ENCODE measurements at places on chromosomes 1 and 21. TPM values are rescaled to one million over a fixed set of nuclear protein-coding genes. Genes with fewer than 3 reads are reported as not detected.

DNA sequence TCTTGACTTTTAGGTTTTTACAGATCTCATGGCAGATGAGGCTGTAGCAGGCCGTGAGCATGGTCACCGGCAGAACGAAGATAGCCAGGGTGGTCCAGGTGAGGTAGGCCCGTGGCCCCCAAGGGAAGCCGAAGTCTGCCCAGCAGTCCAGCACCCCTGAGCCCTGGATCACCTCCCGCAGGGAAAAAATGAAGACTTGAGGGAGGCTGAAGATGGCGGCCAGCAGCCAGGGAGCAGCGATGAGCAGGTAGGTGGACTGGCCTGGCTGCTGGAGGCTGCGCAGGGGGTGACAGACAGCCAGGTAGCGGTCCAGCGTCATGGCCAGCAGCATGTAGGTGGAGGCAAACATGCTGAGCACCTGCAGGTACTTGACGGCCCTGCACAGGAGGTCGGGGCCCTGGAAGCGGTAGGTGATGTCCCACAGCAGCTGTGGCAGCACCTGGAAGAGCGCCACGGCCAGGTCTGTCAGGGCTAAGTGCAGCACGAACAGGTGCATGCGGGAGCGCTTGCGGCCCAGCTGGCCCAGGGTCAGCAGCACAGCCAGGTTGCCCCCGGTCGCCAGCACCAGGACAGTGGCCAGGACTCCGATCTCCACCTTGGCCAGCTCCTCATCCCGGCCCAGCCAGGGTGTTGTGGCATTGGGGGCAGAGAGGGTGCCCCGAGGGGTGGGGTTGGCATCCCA, 856 bp downstream of the AVPR1B start:
- no peak overlapping the region for H3K27ac ChIP-seq
- no peaks in the 10 kb centered on the region for H3K4me1 ChIP-seq
- no peak overlapping the region for H3K4me3 ChIP-seq
- peaks cover 21% of the 10 kb centered on the region for H3K27me3 ChIP-seq

DNA sequence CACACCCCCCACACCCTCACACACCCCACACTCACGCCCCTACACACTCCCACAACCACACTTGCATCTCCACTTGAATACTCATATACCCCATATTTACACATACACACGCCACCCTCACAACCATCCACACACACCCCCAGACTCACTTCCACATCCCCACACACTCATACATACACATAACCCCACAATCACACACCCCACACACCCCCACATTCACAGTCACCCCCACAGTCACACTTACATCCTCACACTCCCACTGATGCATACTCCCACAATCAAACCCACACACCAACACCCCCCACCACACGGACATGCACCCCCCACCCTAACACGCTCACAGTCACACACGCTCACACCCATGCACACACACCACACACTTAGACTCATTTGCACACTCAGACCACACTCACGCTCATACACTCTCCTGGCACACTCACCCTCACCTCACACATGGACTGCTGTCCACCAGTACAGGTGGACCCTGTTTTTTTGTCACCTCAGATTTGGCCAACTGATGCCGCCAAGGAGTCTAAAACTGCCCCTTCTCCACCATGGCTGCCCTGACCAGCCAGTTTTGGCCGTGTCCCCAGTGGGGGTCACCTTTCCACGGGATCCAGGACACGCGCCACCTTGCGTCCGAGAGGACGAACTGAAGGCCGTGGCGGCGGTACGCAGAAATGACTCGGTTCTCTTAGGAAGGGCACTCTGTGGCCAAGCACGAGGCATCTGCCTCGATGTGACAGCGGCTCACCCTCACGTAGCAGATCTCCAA, 45.3 kb upstream of the EDN2 start:
- no peak overlapping the region for H3K4me3 ChIP-seq
- peak; percentile 28 for DNase-seq
- H3K27me3 ChIP-seq, result no peaks in the 10 kb centered on the region
- H3K4me1 ChIP-seq, result no peaks in the 10 kb centered on the region
- no peak overlapping the region for H3K27ac ChIP-seq

- no peak overlapping the region for H3K27ac ChIP-seq
- H3K36me3 ChIP-seq, result peaks cover 64% of the 10 kb centered on the region
- H3K4me3 ChIP-seq, result no peak overlapping the region
- peaks cover 10% of the 10 kb centered on the region for H3K4me1 ChIP-seq
- no peak for DNase-seq
Measured at GRCh38 chr1:230839173-230839572, 29.1 kb downstream of the C1orf198 start.

DNA sequence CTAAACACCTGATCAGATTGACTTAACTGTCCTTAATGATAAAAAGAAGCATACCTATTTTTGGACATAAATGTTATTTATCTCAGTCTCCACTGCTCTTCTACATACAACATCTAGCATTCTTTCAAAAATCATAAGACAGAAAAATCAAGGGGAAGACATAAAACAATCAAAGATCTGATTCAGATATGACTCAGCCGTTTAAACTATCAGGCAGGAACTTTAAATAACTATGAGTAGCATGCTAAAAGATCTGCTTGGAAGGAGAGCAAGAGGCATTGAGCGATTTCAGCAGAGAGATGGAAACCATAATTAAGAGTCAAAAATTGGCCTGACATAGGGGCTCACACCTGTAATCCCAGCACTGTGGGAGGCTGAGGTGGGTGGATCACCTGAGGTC, 27.2 kb upstream of the SLC22A15 start:
- H3K36me3 ChIP-seq, result no peaks in the 10 kb centered on the region
- no peak overlapping the region for H3K4me3 ChIP-seq

- no peaks in the 10 kb centered on the region for H3K36me3 ChIP-seq
- H3K4me3 ChIP-seq, result peak overlapping the region; percentile 97
- H3K27me3 ChIP-seq, result no peaks in the 10 kb centered on the region
- no peaks in the 10 kb centered on the region for H3K4me1 ChIP-seq
- DNase-seq, result peak; percentile 80
- H3K27ac ChIP-seq, result peak overlapping the region; percentile 94
Measured at GRCh38 chr1:113390871-113391648, 745 bp downstream of the MAGI3 start.

- no peaks in the 10 kb centered on the region for H3K4me1 ChIP-seq
- H3K27me3 ChIP-seq, result peaks cover 40% of the 10 kb centered on the region
- DNase-seq, result peak; percentile 84
- peak overlapping the region; percentile 54 for H3K27ac ChIP-seq
- H3K36me3 ChIP-seq, result no peaks in the 10 kb centered on the region
Measured at GRCh38 chr1:205543351-205544301, 39.2 kb downstream of the CDK18 start.

GRCh38 chr1:29260531-29260930, 24.2 kb downstream of the PTPRU start:
- peak overlapping the region; percentile 59 for H3K4me3 ChIP-seq
- H3K27me3 ChIP-seq, result peaks cover 10% of the 10 kb centered on the region
- H3K27ac ChIP-seq, result no peak overlapping the region
- DNase-seq, result peak; percentile 62
- no peaks in the 10 kb centered on the region for H3K4me1 ChIP-seq

DNA sequence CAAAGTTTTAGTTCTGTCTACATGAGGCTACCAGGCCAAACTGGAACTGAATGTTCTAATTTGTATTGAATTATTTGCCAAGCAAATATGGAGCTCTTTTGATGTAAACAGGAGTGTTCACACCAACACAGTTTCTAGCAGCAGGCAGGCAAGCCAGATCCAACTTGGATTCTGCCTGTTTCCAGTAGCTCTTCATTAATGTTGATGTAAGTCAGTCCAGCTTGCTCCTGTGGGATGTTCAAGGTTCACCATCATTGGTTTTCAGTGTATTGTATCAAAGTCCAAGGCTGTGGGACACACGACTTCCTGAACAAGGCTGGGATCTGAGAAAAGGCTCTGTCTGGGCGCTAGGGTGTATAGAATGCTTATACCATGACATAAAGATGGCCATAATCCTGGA, 68.1 kb downstream of the PAPPA2 start:
- H3K27ac ChIP-seq, result no peak overlapping the region
- no peaks in the 10 kb centered on the region for H3K4me1 ChIP-seq
- no peak for DNase-seq

- no peaks in the 10 kb centered on the region for H3K4me1 ChIP-seq
- H3K27me3 ChIP-seq, result no peaks in the 10 kb centered on the region
- H3K4me3 ChIP-seq, result no peak overlapping the region
- no peaks in the 10 kb centered on the region for H3K36me3 ChIP-seq
Measured at GRCh38 chr1:224726441-224727182, 110.5 kb downstream of the CNIH3 start.

DNA sequence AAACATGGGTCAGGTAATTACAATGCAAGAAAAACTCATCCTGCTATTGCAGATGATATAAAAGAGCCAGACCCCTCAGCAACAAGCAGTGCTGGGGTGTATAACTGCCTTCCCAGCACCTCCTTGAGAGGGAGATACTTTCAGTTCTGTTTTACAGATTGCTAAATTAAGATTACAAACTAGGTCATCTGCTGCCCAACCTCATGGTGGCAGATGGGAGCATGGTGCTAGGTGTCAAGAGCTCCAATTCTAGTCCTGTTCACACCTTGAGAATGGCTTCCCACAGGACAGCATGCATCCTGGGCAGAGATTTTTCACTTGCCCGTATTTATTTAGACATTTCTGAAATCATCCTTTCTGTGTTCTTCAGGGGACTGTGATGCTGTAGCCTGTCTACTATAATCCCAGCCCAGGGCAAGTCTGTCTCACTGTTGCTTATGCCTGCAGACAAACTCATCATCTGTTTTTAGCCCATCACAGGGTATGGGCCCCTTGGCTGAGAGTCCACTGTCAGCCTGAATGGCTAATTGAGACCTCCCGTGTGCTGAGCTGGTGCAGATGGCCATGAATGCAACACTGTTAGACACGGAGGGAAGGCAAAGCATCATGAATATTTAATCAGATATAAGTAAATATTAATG, 40.2 kb upstream of the PBX1 start:
- H3K4me1 ChIP-seq, result no peaks in the 10 kb centered on the region
- H3K27ac ChIP-seq, result no peak overlapping the region
- DNase-seq, result no peak

DNA sequence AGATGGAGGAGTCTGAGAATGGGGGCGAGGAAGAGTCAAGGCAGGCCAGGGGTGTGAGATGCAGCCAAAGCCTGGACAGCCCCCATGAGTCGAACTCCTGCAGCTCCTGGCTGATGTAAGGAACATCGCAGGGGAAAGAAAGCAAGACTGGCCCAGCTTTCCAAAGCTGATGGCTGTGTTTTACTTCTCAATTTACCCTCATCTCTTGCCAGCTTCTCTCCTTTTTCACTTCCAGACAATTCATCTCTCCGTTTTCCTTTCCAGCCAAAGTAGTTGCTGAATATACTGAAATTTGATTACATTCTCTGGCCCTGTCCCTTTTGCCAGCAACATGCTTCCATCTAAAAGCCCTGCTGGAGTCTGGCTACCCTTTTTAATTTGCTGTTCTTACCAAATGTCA, 40.0 kb upstream of the UBE2U start:
- peaks cover 18% of the 10 kb centered on the region for H3K4me1 ChIP-seq
- DNase-seq, result no peak
- H3K4me3 ChIP-seq, result no peak overlapping the region
- no peaks in the 10 kb centered on the region for H3K27me3 ChIP-seq
- peak overlapping the region; percentile 47 for H3K27ac ChIP-seq

DNA sequence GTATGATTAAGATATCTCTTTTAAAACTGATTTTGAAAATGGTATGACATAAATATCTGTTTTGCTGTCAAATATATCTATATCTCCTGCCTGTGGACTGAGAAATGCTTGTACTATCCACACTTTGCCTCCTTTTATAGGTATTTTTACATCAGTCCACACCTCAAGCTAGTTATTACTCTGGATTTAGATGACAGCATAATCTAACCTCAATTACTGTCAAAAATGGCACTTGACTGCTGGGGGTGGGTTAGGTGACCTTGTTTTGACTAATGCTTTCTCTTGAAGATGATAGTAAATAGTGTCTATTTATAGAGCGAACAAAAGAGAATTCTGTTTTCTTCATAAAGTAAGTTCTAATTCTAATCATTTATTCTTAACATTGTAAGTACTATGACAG, 9.1 kb downstream of the ADGRL2 start:
- no peaks in the 10 kb centered on the region for H3K27me3 ChIP-seq
- H3K4me1 ChIP-seq, result peaks cover 73% of the 10 kb centered on the region
- no peak overlapping the region for H3K4me3 ChIP-seq
- no peak for DNase-seq
- H3K36me3 ChIP-seq, result no peaks in the 10 kb centered on the region
- H3K27ac ChIP-seq, result no peak overlapping the region

GRCh38 chr1:109892561-109893368, 17.9 kb upstream of the CSF1 start:
- H3K27me3 ChIP-seq, result no peaks in the 10 kb centered on the region
- DNase-seq, result no peak
- H3K36me3 ChIP-seq, result no peaks in the 10 kb centered on the region
- H3K27ac ChIP-seq, result no peak overlapping the region

DNA sequence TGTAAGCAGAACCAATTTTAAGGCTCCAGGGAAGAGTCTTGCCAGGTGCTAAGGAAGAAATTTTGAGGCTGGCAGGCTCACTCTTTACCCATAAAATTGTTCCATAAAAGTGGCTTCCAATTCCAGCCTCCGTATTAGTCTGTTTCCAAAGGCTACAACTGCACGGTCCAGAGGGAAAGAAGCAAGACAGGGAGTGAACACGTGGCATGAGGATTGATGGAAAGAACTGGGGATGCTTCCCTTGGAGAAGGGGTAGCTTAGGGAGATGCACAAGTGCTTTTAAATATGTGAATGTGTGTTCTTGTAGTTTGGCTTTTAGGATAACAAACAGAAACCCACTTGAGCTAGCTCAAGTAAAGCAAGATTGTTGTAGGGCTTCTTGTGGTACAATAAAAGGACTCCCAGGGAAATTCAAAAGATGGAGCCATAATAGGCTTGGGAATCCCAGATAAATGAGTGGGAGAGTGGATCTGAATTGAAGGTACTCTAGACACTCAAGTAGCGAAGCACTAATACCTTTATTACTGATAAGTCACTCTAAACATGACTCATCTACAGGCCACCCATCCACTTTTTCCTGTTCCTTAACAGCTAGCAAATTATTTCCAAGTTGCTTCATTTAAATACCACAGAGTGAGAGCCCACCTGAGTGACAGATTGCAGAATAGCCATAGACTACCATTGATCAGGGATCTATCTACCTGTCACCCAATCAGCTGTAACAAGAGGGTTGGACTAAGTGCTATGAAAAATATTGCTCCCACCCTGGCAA, 34.8 kb upstream of the NPL start:
- DNase-seq, result no peak
- no peak overlapping the region for H3K4me3 ChIP-seq
- no peaks in the 10 kb centered on the region for H3K36me3 ChIP-seq
- no peak overlapping the region for H3K27ac ChIP-seq
- no peaks in the 10 kb centered on the region for H3K27me3 ChIP-seq

Gene TMEM61
- 15.3 TPM for polyA plus RNA-seq

Gene PRKAA2
- polyA plus RNA-seq, result 1.4 TPM

Gene SYTL1
- polyA plus RNA-seq, result 9.0 TPM

Gene CFHR3
- not detected for polyA plus RNA-seq

Gene AMPD1
- 0.92 TPM for polyA plus RNA-seq

Gene RIPK4
- 7.8 TPM for polyA plus RNA-seq

Gene RAD54L
- 1.4 TPM for polyA plus RNA-seq

Data from sigmoid colon (tissue), 7 donors.